ENCODE measurements at places on chromosomes 4 and X.

GRCh38 chr4:145907812-145908211 is 30.8 kb downstream of the ZNF827 start:
- no peak for DNase-seq

DNA sequence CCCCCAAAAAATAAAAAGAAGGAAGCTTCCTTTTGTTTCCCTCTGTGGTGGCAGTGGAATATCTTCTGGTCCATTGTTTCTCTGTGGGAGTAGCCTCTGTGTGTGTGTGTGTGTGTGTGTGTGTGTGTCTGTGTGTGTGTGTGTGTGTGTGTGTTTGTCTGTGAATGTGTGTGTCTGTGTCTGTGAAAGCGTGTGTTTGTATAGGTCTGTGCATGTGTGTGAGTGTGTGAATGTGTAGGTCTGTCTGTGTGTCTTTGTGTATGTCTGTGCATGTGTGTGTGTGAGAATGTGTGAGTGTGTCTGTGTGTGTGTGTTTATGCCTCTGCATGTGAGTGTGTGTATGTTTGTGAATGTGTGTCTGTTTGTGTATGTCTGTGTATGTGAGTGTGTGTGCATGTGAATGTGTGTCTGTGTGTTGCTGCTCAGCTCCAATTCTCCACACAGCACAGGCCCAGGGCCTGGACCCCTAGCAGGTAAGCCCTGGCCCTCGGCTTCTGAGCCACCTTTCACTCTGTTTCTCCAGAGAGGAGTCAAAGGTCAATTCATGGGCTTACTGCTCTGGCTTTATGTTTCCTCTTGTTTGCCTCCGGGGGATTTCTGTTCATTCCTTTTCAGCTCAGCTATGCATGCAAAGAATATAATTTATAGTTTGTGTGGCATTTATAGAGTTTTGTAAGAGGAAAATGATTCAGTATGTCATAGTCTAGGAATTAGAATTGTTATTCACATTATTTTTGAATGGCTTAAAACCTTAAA is 89.8 kb downstream of the UCHL1 start:
- no peak for DNase-seq

- no peak for DNase-seq
Measured at GRCh38 chr4:170037481-170037880, 11.3 kb upstream of the MFAP3L start.

DNA sequence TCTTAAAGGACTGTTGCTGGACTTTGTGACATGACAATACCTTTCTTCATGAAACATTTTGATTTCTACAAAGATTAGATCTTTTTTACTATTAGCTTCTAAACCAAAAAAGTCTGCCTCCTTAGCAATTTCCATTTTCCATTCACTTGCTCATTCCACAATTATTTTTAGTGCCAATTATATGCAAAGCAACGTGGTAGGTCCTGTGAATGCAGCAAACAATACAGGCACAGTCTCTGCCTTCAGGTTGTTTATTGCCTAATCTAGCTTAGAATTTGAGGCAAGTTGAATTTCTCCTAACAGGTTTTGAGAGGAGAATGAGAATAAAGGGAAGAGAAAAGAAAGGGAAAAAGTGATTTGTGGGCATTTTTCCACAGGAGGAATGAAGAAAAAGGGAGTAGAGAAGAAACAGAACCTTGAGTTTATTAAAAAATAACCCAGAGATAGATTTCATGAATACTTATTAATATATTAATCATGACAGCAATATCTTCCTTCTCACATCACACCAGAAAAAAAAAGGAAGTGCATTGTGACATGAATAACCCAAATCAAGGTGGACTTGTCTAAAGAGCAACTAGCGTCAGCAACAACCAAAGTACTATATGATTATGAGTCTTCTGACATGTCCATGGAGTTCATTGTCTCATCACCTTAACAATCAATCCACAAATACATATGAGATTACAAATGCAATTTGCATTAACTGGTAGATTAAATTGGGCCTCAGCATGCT is 16.3 kb upstream of the FRYL start:
- DNase-seq, result no peak

- DNase-seq, result no peak
Measured at GRCh38 chr4:47641755-47642154, 156.7 kb downstream of the ATP10D start.

DNA sequence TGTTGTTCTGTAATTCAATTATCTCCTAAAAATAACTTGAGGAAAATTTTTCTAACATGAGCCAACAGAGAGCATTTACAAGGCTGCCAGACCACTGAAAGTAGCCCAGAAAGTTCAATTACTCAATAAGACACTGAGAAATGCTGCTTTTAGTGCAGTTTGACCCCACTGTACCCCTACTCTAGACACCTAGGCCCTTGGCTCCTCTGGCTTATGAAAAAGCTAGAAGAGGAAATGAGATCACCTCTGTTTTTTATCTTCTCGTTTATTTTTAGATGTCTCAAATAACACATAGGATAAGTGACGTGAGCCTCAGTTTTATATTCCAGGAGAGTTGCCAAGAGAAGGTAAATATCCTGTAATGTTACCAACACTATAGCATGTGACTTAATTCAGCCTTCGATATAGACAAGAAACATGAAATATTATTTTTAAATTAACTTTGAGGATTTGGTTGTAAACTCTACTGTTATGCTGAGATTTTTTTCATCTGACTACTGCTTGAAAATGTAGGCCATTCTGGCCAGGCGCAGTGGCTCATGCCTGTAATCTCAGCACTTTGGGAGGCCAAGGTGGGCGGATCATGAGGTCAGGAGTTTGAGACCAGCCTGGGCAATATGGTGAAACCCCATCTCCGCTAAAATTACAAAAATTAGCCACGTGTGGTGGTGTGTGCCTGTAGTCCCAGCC is 24.4 kb downstream of the TNIP3 start:
- no peak for DNase-seq

- DNase-seq, result no peak
Measured at GRCh38 chr4:151853034-151853433, 92.2 kb upstream of the GATB start.

- no peak for DNase-seq
Measured at GRCh38 chr4:140777386-140777785, 21.2 kb upstream of the TBC1D9 start.

DNA sequence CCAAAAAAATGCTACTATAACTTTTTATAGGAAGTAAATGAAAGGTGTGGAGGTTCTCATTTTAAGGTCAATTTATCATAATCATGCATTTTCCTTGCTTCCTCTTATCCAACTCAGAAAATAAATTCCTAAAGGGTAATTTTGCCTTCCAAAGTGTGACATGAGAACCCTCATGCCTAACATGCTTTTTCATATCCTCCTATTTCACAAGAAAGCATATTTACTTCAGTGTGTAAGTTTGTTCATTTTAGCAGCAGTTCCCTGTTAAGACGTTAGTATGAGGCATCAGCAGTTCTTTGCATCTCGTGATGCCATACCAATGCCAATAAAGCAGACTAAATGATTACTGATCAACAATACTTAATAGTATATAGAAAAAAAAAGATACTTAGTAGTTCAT is 18.4 kb downstream of the WDFY3 start:
- no peak for DNase-seq

DNA sequence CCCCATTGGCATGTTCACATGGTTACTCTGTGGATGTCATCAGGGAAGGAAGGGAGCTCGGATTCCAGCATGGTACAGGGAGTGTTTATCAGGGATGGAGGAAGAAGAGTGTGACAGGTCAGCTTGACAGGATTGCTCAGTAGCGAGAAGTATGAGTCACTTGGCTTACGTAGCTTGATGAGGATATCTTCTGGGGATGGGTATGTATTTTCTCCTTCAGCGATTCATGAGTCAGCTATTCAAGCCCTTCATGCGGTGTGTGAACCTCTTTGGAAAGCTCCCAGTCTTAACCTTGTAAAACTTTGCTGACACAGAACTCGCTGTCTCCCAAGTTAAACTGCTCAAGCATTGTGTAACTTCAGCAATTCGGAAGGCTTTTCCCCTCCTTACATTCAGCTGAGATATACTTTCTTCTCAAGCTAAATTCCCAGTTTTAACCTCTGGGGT is 275.4 kb downstream of the ARHGAP10 start:
- no peak for DNase-seq

- no peak for DNase-seq
Measured at GRCh38 chr4:101348995-101349800, 1.9 kb upstream of the PPP3CA start.

- no peak for DNase-seq
Measured at GRCh38 chrX:1051421-1051820, 161.0 kb downstream of the CRLF2 start.

- DNase-seq, result peak; percentile 20
Measured at GRCh38 chr4:57037982-57038604, 59.4 kb downstream of the POLR2B start.

GRCh38 chr4:143017210-143017609 is 167.5 kb upstream of the USP38 start:
- DNase-seq, result no peak

DNA sequence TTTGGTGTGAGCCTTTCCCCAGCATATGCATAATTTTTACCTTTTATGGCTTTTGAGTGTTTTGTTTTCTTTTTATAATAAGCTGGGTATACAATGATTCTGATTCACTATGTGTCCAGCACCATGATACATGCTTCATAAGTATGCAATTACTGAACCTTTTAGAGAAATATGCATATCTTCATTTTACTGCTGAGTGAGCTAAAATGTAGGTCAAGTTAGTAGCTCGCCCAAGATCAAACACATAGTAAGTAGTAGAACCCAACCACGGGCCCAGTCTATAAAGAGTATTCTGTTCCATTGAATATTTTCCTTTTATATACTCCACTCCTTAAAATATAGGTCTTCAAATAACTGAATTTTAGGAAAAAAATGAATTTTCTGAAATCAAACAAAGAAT is 362.4 kb upstream of the HTR2C start:
- DNase-seq, result no peak

DNA sequence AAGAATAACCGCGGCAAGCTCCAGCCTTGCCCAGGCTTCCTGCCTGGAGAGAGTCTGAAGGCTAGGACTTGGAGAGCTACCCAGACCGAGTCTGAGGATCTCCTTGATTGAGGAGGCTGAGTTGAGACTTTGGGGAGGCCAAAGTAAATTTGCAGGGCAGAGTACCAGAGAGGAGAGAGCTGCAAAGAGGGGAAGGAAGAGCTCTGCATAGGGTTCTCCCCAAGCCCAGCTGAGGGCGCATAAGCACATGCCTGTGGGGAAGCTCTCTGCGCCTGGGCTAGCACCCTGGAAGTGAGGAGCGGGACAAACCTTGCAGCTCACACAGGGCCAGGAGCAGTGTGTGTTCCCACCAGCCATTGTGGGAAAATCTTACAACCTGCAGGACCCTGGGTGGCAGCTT is 56.1 kb downstream of the FAM193A start:
- DNase-seq, result no peak

GRCh38 chr4:172989984-172990820 is 178.4 kb upstream of the GALNT7 start:
- DNase-seq, result no peak

- DNase-seq, result no peak
Measured at GRCh38 chrX:40933706-40934425, 151.4 kb upstream of the USP9X start.

GRCh38 chr4:26522478-26522877 is 32.2 kb upstream of the CCKAR start:
- DNase-seq, result no peak

- peak; percentile 14 for DNase-seq
Measured at GRCh38 chr4:168923526-168924194, 86.4 kb downstream of the CBR4 start.

GRCh38 chrX:150163956-150164726 is 199.0 kb upstream of the MAMLD1 start:
- DNase-seq, result no peak

DNA sequence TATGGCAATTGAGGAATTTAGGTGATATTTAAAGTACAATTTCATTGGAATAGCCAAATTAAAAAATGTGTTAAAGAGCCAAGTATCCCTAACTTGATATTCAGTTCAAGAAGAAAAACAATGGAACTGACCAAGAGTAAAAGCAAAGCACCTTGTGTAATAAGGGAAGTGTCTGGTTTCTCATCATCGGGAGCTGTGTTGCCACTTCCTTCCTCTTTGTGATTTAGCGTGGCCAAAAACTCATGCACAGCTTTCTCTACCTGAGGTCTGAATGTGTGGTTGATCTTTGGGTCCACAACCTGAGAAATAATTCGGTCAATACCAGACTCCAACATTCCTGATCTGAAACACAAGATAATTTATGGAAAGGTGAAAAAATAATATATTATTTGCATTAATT is 12.4 kb downstream of the BOD1L1 start:
- no peak for DNase-seq

GRCh38 chrX:53674581-53674980 is 11.9 kb downstream of the HUWE1 start:
- DNase-seq, result no peak

- DNase-seq, result no peak
Measured at GRCh38 chr4:98204236-98204553, 57.0 kb upstream of the RAP1GDS1 start.

DNA sequence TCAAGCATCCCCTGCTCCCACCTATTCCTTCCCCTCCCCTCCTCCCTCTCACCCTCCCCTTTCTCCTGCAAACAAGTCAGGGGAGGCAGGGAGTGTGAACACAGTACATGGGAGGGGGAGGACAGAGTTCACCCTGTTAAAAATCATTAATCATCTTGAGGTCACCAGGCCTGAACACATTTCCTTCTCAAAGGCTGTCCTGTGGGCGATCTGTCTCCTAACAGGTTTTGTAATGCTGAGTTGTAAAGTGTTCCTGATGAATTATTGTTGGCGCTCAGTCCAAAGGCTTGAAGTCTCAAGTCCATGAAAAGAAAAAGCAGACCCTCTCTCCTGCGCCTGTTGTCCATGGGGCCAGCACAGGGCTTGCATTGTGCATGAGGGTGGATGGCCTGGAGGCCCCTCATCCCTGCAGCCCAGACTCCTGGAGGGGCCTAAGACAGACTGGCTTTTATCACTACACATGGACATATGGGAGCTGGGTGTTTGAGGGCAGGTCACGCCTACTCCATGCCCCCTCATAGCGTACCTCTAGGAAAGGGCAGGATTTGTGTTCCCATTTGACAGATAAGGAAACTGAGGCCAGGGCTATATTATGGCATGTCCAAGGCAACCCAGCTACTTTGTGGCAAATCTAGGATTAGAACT is 189.1 kb downstream of the RAB28 start:
- no peak for DNase-seq

DNA sequence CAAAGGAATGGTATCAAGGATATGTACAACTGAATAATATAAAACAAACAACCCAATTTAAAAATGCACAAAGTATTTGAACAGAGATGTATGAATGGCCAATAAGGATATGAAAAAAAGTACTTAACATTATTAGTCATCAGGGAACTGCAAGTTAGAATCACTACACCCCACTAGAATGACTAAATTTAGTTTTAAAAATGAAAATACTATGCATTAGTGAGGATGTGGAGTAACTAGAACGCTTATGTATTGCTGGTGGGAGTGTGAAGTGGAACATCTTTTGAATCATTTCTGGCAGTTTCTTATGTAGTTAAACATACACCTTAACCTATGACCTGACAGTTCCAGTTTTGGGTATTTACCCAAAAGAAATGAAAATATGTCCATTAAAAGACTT is 13.0 kb upstream of the SLC16A2 start:
- DNase-seq, result no peak

- DNase-seq, result no peak
Measured at GRCh38 chrX:124348885-124349453, 2.6 kb downstream of the SH2D1A start.

- DNase-seq, result no peak
Measured at GRCh38 chrX:18491587-18492340, 66.4 kb downstream of the CDKL5 start.

Measured in stimulated activated CD4-positive, alpha-beta T cell treated with anti-CD3 and anti-CD28 coated beads, Interleukin-1b, Interleukin-23, amount 100 ng/mL, for 48 hours (primary cell).